ENCODE measurements at places on chromosomes 13 and 19.

DNA sequence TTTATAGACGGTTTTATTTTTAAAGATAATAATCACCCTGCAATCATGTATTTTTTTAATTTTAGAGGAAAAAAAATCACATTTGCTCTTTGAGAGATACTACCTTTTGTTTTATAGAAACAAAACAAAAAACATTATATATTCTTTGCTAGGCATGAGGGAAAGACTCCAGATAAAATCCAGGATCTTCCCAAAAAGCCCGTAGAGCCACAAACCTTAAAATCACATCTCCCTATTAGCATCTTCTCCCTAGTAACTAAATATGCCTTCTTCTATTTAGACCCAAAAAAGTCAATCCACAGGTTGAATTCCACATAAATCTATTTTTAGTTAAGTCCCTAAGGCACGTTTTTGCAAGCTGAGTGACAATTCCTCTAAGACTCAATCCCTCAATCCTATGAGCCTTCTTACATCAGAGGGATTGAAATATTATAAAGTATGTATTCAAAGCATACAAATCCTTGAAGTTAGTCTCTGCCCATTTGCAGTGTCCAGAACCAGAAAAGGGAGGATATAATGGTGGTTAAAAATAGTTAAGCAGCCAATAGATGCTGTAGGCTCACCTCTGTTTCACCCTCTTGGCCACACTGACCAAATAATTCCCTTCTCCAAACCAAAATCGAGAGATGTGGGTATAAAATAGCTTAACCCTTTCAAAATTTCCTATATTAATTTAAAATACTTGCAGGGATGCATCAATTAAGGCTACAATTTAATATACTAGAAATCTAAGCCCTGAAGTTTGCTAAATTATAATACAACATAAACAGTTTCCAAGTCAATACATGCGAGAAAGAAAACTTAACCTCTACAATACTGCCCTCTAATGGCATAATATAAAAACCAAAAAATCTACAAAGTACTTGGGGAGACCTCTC lies 64.0 kb downstream of the SERP2 start:
- DNase-seq = no peak

- no peak for DNase-seq
These were observed 20.5 kb upstream of the FBXO27 start for GRCh38 chr19:39052846-39053245.

GRCh38 chr19:9705836-9706235 lies 30.9 kb upstream of the ZNF562 start:
- DNase-seq = no peak

GRCh38 chr19:40907968-40908735 lies 26.1 kb upstream of the CYP2A7 start:
- DNase-seq = peak; percentile 45

GRCh38 chr13:29369060-29369743 lies 226.3 kb downstream of the SLC7A1 start:
- no peak for DNase-seq

- no peak for DNase-seq
These were observed 6.7 kb upstream of the C13orf46 start for GRCh38 chr13:113980489-113981064.

DNA sequence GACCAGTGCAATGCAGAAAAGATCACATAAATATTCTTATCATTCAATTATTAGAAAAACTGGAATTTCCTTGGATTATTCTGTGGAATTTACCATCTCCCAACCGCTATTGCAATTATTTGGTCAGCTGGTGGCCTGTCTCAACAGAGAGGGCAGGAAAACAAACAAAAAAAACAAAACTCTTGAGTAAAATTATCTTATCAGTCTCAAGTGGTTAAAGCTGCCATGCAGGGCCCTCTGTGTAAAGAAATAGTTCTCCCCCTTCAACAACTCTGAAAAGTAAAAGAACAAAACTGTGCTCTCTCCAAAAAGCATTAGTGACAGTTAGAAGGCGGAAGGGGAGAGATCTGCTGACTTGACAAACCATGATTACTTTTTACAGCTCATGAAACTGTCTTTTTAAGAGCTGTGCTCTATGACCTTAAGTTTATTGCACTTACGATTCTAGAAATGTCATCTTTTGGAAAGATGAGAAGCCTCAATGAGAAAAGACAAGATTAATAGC lies 152.3 kb downstream of the DLEU7 start:
- no peak for DNase-seq

DNA sequence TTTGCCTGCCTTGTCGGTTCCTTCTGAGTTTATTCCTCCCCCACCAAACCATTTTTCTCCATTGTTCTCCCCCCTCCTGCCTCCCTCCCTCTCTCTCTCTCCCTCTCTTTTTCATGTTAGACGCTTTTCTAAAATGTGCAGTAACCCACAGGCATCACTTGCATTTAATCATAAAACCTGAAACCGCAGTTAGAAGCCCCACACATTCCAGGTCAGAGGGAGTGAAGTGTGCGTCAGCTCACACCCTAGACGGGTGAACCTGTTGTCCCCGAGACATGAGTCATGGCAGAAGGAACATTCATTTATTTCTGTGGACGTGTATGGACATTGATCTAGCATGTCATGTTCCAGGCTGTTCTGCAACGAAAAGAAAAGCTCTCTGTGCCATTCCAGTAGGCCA lies 19.9 kb downstream of the ONECUT3 start:
- no peak for DNase-seq

DNA sequence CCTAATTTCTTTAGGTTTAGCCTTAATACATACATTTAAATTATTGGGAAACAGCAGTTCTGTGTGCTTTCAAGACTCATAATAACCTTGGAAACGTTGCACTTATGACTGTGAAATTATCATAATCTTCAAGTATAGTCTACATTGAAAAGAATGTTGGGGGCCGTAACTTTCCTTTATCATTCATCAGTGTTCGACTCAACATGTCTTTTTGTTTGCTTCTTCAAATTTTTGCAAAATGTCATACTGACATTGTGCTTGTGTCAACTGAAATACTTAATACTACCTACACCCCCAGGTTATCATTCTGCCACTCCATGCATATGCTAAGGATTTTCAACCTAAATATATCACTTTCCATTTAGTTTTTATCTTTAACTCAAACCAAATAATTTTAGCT lies 1562.9 kb downstream of the OLFM4 start:
- DNase-seq = no peak

GRCh38 chr19:35566738-35567137 lies 3.3 kb upstream of the ATP4A start:
- DNase-seq = no peak

DNA sequence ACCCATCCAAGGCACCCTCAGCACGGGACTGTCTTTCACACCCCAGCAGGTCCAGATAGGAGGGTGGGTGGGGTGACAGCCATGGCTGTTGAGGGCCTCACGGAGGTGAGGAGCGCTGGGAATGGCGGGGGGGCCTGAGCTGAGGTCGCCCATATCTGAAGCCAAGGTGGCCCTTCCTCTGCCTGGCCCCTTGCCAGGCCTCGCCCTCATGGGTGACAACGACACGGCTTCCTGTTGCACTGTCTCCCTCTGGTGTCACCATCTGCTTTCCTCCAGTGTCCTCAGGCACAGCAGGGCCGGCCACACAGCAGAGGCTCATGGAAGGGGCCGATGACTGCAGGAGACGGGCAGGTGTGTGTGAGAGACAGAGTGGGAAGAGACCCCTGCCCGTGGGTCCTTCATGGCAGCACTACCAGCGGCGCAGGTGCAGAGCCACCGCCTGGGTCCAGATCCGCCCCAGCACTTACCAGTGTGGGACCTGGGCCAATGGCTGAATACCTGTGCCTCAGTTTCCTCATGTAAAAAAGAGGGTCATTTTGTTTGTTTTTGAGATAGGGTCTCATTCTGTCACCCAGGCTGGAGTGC lies 8.1 kb upstream of the NKPD1 start:
- no peak for DNase-seq

DNA sequence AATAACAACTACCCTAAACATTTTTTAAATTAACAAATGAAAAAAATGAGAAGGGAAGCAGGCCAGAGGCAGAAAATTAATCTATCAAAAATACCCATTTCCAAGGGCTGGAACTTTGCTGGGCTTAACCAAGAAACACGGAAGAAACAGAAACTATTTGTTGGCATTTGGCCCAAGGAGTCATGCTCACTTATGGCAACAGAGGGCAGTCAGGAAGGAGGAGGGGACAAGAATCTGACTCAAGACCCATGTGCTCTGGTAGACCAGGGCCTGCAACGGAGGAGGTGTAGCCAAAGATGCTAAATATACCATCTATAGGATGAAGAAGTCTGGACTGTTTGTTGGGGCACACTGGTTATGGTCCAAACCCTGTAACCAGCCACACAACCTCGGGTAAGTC lies 496.7 kb downstream of the COG6 start:
- DNase-seq = no peak

GRCh38 chr13:35025314-35025713 lies 83.2 kb downstream of the NBEA start:
- DNase-seq = no peak

DNA sequence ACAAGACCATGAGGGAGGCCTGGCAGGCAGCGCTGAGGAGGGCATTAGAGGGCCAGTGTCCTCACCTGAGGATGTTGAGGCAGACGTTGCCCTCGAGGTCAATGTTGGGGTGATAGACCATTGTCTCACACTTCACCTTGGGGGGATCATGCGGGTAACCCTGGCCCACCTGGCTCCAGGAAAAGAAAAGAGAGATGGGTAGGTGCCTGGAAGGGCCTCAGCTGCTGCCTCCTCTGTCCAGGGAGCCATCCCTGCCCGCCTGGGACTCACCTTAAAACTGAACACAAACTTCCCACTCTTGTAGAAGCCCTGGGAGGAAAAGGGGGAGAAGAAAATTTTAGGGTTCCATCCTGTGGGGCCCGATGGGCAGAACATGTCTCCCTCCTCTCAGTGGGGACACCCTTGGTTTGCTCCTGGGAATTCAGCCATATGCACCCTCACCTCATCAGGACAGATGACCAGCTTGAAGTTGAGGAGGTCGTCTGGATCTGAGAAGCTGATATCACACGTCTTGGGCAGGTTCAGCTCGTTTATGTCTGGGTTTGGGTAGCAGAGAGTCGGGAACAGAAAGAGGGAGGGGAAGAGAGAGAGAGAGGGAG lies 1.7 kb downstream of the UBE2M start:
- DNase-seq = no peak

GRCh38 chr19:48837051-48837524 lies 797 bp upstream of the HSD17B14 start:
- DNase-seq = peak; percentile 68

GRCh38 chr19:7744871-7745650 lies 2.3 kb downstream of the CD209 start:
- no peak for DNase-seq

DNA sequence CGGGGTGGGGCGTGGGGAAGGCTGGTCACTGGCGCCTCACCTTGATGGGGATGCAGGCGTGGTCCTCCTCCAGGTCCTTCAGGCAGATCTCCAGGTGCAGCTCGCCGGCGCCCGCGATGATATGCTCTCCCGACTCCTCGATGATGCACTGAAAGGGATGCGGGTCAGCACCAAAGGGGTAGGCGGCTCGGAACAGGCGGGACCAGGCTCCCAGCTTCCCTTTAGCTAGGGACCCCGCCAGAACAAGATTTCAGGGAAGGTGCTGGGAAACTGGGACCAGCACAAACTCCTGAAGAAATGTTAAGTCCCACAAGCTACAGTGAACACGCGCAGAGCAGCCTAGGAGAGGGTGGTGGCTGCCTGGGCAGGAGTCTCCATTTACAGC lies 6.0 kb downstream of the EEF2 start:
- DNase-seq = no peak

- no peak for DNase-seq
These were observed at the start of gene TRAPPC6A for GRCh38 chr19:45177817-45178261. TRAPPC6A (minus strand) TSS chr19:45178237; CDS start chr19:45178218, 19 bp downstream.

DNA sequence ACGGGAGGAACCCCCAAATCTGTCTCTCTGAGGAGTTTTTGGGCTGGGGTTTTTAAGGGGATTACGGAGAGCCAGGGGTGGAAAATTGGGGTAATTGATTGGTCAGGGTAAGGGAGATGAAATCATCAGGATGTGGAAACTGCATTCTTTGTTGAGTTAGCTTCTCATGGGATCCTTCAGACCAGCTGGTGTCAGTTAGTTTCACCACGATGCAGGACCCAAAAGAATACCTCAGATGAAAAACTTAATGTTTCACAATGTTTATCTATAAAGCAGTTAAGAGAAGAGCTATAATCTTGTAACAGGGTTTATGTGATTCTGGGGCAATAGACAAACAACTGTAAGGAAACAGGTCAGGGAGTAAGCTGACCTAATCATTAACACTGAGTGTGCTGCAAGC lies 230.8 kb downstream of the POU4F1 start:
- no peak for DNase-seq

DNA sequence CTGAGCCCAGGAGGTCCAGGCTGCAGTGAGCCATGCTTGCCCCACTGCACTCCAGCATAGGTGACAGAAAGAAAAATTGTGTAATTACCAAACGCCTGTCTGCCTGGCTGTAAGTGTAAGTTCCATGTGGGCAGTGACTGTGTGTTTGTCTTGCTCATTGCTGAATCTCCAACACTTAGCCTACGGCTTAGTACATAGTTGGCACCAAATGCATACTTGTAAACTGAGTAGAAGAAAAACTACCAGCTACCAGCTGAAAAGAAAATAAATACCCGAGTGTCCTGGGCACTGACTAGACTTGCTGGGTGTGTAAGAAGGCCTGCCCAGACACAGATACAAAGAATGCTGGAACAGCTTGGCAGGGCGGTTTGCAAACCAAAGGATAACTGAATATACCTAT lies 2.7 kb upstream of the CEBPG start:
- DNase-seq = no peak

DNA sequence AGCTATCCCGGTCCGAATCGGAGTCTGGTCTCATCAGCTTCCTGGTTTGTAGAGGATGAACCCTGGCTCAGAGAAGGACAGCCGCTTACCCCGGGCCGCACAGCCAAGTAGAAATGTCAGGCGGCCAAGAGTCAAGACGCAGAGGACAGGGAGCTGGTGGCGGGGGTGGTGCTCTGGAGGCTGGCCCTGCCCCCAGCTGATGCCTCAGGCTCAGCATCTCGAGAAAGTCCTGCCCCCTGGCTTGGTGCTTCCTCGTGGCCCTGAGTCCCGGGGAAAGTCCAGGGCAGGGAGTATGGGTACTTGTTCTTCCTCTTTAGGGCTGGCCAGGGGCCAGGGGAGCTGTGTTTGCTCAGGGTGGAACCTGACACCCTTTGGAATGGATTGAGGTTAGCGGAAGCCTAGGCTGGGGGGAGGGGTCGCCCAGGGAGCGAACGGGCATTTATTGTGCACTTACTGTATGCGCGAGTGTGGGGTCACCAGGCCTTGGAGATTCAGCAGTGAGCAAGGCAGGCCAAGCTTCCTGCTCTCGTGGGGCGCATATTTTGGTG lies 2.2 kb downstream of the TJP3 start:
- no peak for DNase-seq

- DNase-seq = no peak
These were observed 10.0 kb downstream of the FCGBP start for GRCh38 chr19:39924389-39924788.

GRCh38 chr13:108742701-108743451 lies 113.5 kb downstream of the MYO16 start:
- DNase-seq = no peak

- peak; percentile 16 for DNase-seq
These were observed 40.6 kb upstream of the ZNF681 start for GRCh38 chr19:23799321-23799720.

GRCh38 chr13:90177512-90177911 lies 1170.0 kb upstream of the MIR17HG start:
- DNase-seq = no peak

GRCh38 chr19:3099347-3100145 lies 5.4 kb downstream of the GNA11 start:
- DNase-seq = no peak
